ENCODE measurements at places on chromosomes 5 and 9.

DNA sequence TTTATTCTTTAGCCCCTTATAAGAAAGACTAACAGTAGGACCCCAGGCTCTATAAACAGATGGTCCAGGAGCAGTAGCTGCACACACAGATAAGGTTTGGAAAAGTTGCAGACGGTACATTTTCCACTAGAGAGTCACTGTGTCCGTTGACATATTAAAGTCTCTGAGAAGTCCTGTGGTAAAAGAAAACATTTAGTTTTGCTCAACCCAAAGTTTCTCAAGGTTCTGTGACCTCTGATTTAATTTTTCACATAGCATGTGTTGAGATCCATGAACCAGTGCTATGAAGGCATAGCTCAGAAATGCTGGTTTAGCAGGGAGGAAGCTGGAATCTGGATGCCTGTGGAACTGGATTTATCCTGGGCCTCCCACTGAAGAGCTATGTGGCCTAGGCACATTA is 62.7 kb upstream of the RASEF start:
- DNase-seq = no peak

- no peak for DNase-seq
Measured at GRCh38 chr9:75891771-75892215, 1.3 kb downstream of the PCSK5 start.

DNA sequence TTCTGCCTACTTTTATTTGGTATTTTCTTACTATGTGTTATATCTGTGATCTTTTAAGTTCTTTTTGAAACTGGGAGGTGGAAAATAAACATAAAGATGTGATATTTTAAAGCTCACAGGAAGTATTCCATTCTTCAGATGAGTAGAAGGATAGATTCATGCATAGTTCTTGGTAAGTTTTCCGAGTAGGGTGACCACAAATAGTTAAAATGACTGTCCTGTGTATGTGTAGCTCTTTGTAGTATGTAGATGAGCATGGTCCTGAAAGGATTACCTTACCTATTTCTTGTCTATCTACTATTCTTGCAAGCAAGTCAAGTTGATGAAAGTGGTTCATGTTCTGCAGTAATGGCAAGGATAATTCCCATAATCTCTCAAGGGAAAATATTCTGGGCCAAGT is 47.7 kb downstream of the SRFBP1 start:
- no peak for DNase-seq

DNA sequence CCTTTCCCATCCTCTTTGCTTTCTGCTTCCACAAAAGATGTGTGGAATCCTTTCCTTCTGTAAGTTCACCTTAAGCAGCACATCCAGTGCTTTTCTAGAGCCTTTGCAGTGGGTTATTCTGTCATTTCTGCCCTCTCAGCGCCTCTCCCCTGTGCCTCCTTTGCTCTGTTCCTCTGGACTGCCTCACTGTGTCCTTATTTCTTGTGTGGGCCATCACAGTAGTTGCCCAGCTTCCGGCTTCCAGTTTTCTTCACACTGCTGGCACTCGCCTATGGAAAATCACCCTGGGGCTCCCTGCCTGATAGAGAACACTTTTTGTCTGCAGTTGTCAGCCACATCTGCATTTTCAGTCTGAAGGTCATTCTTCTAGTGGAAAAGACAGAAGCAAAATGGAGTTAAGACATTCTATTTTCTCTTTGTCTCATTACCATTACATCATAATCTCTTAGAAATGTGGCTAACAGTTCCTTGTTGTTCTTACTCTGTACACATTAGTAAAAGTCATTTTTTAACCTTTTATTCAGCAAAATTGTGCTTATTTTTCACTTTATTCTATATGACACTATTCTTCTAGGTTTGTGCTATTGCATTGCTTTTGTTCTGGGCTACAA is 64.1 kb upstream of the ZNF608 start:
- no peak for DNase-seq

DNA sequence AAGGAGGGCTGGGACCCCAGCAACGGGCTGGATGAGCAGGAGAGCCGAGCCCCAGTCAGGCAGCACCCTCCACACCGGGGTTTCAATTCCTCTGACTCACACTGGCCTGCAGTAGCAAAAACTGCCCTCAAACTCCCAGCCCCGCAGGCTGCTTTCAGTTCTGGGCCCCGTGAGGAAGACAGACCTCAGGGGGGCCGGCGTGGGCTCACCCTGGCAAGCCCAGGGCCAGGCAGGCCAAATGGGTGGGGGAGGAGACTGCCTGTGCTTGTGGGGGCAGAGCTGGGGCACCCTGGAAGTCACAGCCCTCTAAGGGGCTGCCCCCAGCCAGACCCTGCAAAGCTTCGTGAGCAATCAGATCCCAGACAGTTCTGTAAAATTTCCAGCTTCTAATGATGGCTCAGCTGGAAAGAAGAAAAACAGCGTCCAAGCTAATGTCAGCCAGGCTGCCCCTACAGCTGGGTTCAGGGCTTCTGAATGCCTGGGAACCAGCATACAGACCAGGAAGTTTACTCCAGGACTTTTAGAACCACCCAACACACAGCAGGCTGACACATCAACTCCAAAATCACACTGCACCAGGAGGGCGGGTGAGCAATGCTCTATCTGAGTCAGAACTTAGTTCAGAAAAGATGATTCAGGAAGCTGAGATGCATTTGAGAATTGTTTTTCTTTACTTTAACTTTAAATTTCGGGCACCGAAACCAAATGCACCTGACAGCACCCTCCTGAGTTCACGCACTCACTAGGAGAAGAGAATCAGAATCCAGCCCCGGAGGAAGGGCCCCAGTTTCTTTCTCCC is 34.7 kb downstream of the LPCAT1 start:
- no peak for DNase-seq

DNA sequence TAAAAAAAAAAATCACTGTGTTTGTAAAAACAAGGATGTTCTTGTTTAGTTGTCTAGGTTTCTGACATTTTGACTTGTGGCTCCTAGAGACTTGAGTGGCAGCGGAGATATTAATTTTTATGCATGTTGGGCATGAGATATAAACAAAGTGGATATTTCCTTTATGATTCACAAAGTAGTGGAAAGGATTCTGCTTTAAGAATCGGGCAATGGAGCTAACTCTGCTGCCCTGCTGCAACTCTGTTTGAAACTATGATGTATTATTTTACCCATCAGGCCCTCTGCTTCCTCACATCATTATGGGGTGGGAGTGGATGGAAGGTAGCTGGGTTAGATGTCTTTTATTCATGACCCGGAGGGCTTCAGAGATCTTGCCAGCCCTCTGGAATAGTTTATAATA is 94.1 kb upstream of the CD180 start:
- DNase-seq = no peak

- no peak for DNase-seq
Measured at GRCh38 chr9:134678666-134679443, 37.3 kb downstream of the COL5A1 start.

GRCh38 chr5:150122158-150122510 is 33.5 kb downstream of the PDGFRB start:
- peak; percentile 79 for DNase-seq

- no peak for DNase-seq
Measured at GRCh38 chr9:76213751-76214150, 180.5 kb downstream of the RFK start.

DNA sequence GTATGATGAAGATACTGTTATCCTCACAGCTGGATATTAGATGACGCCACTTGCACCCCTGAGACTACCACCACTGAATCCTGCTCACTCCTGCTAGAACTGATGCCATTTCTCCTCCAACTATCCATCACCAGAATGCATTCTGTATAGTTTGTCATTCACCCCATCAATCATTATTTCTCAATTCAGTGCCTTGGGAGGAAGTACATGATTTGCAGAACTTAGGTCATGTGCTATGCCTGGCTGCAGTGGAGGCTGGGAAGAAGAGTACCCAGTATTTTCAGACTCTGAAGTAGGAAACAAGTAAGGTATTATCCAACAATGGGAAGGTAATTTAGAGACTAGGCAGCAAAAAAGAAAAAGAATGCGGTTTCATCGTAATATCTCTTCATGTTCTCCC is 26.2 kb upstream of the HSD17B4 start:
- DNase-seq = no peak

DNA sequence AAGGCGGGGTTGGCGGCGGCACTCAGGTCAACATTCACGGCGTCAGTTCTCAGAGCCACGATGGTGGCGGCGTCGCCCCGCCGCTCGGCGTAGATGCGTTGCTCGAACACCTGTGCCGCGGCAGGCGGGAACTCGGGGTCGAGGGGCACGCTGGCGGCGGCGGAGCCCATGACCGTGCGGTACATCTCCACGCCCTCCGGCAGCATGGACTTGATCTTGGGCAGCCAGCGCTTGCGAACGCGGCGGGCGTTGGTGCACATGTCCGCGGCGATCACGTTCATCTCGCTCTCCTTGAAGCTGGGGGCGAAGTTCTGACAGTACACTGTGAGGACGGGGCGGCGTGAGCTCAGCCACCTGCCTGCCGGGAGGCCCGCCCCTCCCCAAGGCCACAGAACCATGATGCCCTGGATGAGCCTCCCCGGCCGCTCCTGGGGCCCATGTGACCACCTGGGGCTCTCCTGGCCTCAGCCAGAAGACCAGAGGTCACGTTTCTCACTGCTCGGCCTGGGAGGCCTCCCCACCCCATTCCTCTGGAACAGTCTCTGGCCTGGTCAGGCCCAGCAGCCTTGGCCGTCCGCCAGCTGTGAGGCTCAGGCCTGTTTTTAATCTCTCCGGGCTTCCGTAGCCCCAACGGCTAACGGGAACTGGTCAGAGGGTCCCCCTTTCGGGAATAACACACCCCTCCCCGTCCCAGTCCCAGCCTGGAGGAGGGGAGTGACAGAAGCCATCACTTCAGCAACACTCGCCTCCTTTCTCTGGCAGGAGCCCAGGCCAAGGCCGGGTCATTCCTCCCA is 50.7 kb upstream of the UBAC1 start:
- no peak for DNase-seq

GRCh38 chr9:117936185-117937130 is 232.3 kb downstream of the TLR4 start:
- DNase-seq = peak; percentile 2

GRCh38 chr5:155833287-155833686 is 493.7 kb upstream of the SGCD start:
- DNase-seq = no peak

- no peak for DNase-seq
Measured at GRCh38 chr5:109563739-109564138, 126.0 kb upstream of the MAN2A1 start.

DNA sequence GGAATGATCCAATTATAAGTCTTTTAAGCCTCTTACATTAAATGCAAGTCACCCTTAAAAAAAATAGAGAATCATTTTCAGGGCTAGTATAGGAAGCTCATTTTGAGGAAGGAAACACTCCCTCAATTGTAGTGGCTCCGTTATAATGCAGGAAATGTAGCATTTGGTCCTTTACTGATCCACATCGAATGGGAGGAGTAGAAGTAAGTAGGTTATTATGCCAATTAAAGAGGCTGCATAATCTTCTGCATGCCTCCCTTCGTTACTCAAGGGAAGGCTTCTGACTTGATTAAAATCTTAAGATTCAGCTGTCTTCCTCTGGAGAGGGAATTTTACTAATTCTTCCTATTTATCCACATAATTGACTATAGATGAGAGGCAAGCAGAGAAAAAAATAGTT is 579.2 kb upstream of the COX7C start:
- no peak for DNase-seq

- no peak for DNase-seq
Measured at GRCh38 chr9:98890256-98890655, 53.5 kb upstream of the COL15A1 start.

DNA sequence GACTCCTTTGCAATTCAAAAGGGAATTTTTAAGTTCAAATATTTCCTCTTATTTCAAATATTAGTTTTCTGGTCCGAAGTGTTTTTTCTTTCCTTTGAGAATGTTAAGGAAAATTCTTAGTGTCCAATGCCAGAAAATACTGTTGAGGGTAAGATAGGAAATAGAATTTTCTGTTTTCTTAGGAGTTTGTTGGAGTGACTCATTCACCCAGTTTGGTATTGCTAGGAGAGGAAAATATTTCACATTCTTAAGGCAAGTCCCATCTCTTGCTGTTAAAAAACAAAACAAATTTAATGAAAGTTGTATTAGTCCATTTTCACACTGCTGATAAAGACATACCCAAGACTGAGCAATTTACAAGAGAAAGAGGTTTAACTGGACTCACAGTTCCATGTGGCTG is 349.2 kb upstream of the ADAMTSL1 start:
- no peak for DNase-seq

DNA sequence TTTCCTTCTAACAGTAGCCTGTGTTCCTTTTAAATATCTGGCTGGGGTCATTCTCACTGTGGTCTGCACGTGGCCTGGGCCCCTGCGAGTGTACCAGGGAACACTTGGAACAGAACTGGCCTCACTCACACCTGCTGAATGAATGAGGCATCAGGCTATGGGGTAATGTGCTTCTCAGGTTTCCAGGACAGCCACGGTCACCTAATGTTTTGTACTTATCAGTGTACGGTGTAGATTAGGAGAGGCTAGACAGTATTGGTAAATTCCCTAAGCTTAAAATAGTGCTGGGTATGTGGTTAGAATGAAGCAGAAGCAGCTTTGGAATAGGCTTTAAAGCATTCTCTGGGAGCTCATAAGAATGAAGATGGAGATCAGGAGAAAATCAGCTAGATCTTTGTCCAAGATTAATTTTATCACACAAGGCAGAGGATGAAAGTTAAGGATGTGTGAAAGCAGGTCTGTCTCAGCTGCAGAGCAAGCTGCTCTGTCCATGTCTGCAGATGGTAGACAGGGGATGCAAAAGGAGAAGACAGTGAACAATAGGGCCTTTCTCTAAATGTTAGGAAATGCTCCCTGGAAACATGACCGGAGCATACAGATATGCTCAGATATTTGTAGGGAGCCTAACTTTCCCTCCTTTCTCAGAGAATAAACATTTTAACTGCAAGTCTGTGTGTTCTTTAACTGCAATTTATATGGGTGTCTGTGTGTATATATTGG is 267.5 kb downstream of the NR3C1 start:
- no peak for DNase-seq

- DNase-seq = no peak
Measured at GRCh38 chr5:170497311-170498038, 6.3 kb upstream of the KCNIP1 start.

- DNase-seq = no peak
Measured at GRCh38 chr9:133694686-133695085, 43.5 kb downstream of the SARDH start.

- no peak for DNase-seq
Measured at GRCh38 chr5:158990979-158991775, 108.5 kb downstream of the EBF1 start.

DNA sequence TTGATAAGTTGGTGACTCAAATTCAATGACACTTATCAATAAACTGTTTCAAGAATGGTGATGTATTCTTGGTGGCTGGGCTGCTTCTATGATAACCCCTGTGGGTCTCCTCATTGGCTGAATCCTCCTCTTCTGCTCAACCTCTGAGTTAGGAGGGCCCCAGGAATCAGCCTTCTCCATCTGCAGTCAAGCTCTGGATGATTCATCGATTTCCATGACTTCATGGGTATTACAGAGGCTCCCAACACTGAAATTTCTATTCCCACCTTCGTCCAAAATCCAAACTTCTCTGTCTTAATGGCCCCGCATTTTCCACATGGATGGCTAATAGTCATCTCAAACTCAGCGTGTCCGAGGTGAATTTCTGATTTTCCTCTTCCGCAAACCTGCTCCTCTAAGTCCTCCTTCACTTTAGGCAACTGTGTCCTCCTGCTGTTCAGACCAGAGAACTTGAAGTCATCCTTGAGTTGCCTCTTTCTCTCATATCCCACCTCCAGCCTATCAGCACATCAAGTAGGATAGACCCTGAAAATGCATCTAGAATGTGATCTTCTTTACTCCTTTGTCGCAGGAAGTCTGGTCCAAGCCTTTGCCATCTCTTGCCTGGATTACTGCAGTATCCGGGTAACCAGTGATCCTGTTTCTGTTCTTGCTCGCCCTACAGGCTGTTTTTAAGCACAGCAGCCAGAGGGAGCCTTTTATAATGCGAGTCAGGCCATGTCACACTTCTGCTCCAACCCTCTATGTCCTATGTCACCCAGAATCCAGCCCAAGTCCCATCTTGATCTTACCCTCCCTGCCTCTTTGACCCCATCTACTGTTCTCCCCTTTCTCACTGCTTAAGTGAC is 41.4 kb upstream of the IL7R start:
- no peak for DNase-seq

All from GM19239 (cell line).